ENCODE measurements at places on chromosomes 2 and 18.
A peak's percentile ranks its signal among the peaks of the same experiment; 100 is the strongest.

DNA sequence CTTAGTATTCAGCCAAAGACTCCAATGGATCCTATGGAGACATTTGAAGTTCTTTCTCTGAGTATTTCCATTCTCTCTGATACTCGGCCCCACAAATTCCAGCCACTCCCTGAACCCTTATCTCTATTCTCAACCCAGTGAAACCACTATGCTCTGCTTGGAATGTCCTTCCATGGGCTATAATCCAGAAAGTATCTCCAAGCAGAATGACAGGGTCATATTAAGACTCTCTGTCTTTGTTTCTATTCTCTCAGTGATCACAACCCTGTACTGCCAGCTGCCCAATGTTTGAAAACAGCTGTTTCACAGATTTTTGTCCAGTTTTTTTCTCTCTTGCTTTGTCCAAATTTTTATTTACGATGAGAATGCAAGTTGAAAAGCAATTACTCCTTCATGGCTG, 21.9 kb downstream of the CHMP3 start:
- no peak for DNase-seq

- no peak for DNase-seq
Observed at GRCh38 chr2:28490558-28490957, 5.3 kb upstream of the PLB1 start.

GRCh38 chr2:137770166-137770565, 194.1 kb upstream of the HNMT start:
- no peak for DNase-seq

DNA sequence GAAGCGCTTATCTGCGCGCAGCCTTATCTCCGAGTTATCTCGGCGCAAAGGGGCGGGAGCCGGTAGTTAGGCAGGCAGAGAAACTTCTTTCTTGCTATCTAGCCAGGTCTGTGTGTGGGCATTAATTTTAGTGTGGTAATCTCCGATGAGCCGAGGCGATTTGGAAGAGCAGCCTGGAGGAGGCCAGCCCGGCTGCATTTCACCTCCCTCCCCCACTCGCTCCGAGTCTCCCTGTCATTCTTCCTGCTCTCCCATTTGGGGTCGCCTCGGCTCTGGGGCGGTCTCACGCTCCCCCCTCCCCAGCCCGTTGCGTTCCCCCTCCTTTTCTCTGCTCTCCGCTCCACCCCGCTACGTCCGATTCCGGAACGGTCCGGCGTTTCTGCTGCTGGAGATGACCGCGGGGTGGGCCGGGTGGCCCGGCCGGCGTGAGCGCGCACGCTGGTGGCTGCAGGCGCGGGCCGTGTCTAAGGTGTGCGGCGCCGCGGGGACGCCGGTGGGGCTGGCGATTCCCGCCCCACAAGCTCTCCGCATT, 566 bp downstream of the GATA6 start:
- no peak for DNase-seq

DNA sequence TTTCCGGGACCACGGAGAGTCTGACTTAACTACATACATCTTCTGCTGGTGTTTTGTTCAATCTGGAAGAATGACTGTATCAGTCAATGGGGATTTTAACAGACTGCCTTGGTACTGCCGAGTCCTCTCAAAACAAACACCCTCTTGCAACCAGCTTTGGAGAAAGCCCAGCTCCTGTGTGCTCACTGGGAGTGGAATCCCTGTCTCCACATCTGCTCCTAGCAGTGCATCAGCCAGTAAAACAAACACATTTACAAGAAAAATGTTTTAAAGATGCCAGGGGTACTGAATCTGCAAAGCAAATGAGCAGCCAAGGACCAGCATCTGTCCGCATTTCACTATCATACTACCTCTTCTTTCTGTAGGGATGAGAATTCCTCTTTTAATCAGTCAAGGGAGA, 23.1 kb downstream of the ICOS start:
- DNase-seq, result no peak

DNA sequence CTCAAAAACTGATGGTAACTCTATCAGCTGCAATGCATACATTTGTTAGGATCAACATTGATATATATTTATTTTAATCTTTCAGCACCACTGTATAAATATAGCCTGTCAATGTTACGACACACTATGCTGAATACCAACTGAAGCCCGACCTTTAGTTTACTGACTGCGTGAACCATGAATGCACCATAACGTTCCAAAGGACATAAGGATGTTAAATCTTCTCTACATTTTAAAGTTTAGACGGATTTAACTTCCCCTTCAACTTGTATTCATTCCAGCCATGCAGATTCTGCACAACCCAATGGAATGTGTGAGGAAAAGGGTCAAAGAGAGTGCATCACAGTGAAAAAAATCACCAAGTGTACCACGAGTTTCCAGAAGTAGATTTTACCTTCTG, 489.5 kb downstream of the IRS1 start:
- DNase-seq, result no peak

DNA sequence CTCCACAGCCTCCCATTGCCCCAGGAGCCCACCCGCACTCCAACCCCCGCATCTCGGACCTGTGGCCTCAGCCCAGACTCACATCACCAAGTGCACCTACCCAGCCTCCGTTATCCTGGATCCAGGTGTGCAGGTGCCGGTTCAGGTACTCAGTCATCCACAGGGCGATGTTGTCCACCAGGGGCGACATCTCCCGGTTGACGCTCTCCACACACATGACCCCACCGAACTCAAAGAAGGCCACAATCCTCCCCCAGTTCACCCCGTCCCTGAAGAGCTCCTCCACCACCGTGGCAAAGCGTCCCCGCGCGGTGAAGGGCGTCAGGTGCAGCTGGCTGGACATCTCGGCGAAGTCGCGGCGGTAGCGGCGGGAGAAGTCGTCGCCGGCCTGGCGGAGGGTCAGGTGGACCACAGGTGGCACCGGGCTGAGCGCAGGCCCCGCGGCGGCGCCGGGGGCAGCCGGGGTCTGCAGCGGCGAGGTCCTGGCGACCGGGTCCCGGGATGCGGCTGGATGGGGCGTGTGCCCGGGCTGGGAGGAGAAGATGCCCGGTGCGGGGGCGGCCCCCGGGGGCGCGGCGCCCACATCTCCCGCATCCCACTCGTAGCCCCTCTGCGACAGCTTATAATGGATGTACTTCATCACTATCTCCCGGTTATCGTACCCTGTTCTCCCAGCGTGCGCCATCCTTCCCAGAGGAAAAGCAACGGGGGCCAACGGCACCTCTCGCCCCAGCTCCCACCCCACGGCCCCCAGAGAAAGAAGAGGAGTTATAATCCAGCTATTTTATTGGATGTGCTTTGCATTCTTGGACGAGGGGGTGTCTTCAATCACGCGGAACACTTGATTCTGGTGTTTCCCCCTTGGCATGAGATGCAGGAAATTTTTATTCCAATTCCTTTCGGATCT, 1.3 kb downstream of the BCL2 start:
- DNase-seq, result peak; percentile 84

DNA sequence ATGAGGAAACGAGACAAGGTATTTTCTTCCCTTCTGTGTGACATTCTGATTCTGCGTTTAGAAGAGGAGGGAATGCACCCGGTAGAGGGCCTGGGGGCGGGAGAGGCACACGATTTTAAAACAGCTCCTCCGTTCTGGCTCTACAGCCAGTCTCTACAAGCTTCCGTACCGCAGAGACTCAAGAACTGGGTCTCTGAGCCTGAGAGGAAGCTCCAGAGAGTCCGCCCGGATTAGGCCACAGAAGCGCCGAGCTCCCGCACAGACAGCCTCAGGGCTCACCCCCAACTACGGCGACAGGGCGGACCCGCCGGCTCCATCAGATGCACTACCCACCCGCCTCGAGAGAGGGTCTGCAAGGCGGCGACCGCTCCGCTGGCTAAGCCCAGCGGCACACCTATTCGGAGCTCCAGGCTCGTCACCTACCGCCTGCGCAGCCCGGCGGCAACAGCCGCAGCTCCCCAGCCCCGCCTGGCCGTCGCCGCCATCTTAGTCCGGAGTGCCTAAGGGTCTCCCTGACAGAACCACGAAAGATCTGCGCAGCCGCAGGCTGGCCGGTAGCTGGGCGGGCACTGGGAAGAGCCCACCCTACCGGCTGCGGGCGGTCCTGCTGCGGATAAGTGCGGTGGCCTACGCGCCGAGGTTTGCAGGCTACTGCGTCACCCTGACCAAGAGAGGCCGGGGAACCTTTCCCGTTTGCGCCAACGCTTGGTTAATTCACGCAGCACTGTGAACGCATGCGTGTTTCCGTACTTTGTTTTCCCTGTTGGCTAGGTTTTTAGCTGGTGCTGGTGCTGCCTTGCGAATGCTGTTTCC, at the start of gene NFU1:
NFU1 (minus strand) TSS at position 498 of the 813 bp plus-strand sequence; CDS start at position 485, 13 bp downstream.
- peak; percentile 89 for DNase-seq

DNA sequence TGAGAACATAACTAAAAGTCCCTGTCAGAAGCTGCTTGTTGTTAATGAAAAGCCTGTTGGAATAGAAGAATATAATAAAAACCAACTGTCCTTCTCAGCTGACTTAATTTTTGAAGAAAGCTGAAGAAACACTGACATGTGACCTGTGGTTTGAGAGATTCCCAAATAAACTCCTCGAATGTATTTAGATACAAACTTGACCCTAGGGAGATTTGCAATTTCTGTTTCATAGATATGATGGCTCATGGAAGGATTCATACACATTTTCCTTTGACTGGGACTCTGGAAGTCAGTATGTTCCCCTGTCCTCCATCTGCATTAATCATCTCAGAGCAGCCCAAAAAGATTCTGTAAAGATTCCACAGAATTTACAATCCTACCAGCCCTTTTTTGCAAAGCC, 195.1 kb downstream of the TMEM247 start:
- DNase-seq, result no peak

- DNase-seq, result peak; percentile 50
Observed at GRCh38 chr2:85887566-85888019, 1.2 kb downstream of the ST3GAL5 start.

- no peak for DNase-seq
Observed at GRCh38 chr18:1676387-1676786, 771.7 kb downstream of the ADCYAP1 start.

GRCh38 chr18:32355896-32356295, 114.8 kb downstream of the GAREM1 start:
- no peak for DNase-seq

DNA sequence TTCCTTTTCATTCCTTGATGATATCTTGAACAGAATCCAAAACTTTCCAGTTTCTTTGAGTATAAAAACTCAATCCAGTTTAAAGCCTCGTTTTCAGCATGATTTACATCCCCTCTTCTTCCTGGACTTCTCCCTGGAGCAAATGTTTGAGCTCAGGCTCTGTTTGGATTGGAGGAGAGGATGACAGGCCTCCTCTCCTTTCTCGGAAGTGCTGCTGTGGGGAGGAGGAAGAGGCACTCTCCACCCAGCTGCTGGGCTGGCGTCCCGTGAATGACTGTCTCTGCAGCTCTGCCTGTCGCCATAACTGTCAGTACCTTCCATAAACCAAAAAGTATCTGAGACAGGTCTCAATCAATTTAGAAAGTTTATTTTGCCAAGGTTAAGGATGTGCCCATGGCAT, 238.2 kb upstream of the AGAP1 start:
- DNase-seq, result no peak

- no peak for DNase-seq
Observed at GRCh38 chr2:158742536-158742935, 52.6 kb upstream of the DAPL1 start.

DNA sequence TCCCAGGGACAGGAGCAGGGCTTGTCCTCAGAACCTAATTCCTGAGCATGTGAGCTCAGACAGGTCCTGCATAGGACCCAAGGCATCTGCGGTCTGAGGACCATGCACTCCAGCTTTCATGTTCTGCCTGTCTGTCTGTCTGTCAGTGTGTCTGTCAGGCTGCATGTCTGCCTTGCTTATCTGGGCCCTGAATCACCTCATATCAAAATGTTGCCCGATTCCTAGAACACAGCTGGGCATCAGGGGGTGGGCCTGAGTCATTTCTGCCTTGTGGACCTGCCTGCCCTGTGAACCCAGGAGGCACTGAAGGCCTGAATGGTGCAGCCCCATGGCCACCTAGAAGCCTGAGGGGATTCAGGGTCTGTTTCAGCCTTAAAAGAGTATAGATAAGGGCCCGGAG, 22.1 kb downstream of the INHBB start:
- DNase-seq, result no peak

GRCh38 chr2:135775420-135775819, 33.8 kb downstream of the UBXN4 start:
- DNase-seq, result no peak

DNA sequence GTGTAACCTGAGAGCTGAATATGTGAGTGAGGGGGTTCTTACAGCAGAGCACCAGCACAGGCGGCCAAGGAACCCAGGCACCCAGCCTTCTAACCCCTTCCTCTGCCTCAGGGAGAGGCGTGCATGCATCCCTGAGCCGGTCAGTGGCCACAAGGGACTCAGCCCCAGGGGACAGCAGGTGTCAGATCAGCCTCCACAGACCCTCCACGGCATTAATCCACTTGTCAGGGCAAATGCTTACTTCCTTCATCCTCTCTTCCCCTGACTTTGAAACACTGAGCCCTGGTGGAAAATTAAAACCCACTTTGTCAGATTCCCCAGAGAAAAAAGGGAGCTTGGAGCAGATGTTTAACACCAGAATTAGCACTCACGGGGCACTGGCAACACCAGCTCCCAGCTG, 60.5 kb upstream of the SMAD2 start:
- no peak for DNase-seq

DNA sequence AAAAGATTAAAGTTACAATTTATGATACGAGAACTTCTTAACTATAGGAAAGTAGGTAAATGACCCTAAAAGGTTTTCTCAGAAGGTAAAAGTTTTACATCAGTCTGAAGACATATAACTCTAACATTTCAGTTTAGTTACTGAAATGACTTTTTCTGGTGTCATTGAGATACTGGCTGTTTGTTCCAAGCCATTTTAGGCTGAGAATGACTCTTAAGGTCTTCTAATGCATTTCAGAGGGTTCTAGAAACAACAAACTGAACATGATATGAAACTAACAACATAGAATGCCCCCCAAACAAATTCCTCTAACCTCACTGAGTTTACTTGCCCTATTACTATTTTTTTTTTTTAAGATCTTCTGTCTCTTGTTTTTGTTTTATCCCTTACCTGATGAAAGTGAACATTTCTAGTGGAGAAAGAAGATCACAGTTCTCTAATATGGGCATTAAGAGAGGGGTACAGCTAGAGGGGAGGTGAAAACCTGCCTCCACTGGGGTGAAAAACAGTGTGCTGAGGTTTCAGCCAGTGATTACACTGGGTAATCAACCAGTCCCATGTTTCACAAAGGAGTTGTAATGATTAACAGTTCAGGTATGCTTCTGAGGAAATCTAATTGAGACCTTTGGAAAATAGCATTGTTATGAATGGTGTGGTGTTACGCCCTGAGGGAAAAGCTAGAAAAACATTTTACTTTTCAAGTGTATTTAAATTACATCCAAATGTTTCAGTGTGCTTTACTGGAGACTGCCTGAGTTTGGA, 11.2 kb downstream of the NABP1 start:
- no peak for DNase-seq

DNA sequence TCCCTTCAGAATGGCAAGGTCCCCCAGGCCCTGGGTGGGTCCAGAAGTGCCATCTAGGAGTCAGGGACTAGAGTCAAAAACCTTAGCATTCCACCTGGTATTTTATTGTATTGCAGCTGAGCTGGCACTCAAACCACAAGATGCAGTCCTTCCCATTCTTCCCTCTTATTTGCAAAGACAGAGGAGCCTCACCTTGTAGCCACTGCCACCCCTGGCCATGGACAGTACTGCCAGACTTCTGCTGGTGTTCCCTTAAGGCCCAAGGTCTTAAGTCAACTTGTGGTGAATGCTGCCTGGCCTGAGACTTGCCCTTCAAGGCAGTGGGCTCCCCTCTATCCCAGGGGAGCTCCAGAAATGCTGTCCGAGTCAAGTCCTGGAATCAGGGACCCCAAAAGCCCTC, 6.9 kb downstream of the UGT1A10 start:
- no peak for DNase-seq

Data from activated CD4-positive, alpha-beta T cell treated with anti-CD3 and anti-CD28 coated beads, Interleukin-2, amount 50 U/mL, for 48 hours (primary cell).